Activated CD8-positive, alpha-beta memory T cell treated with anti-CD3 and anti-CD28 coated beads, Interleukin-2, amount 10 ng/mL, durations not matched to agents 7 days and 5 days (primary cell): ENCODE measurements at places on chromosomes 13 and 19. TPM values are rescaled to one million over a fixed set of nuclear protein-coding genes. Genes with fewer than 3 reads are reported as not detected.
A peak's percentile ranks its signal among the peaks of the same experiment; 100 is the strongest.

Gene SLC8A2
- total RNA-seq = 0.32 TPM

Gene TMEM145
- 0.15 TPM for total RNA-seq

Gene PRKCG
- total RNA-seq = not detected

Gene GNA15
- total RNA-seq = 23.7 TPM

Gene SCN1B
- 0.26 TPM for total RNA-seq

Gene SHC2
- total RNA-seq = not detected

Gene THSD1
- total RNA-seq = 0.26 TPM

Gene NLRP9
- total RNA-seq = not detected

- H3K27ac ChIP-seq = peak overlapping the region; percentile 4
- H3K36me3 ChIP-seq = no peaks in the 10 kb centered on the region
- H3K4me3 ChIP-seq = no peak overlapping the region
- H3K4me1 ChIP-seq = peaks cover 22% of the 10 kb centered on the region
- H3K27me3 ChIP-seq = peaks cover 3% of the 10 kb centered on the region
Measured at GRCh38 chr13:44768775-44769581, 192.8 kb upstream of the TSC22D1 start.

- peaks cover 44% of the 10 kb centered on the region for H3K36me3 ChIP-seq
- DNase-seq = peak; percentile 59
- H3K27me3 ChIP-seq = no peaks in the 10 kb centered on the region
- H3K4me3 ChIP-seq = peak overlapping the region; percentile 99
- peaks cover 40% of the 10 kb centered on the region for H3K4me1 ChIP-seq
- peak overlapping the region; percentile 100 for H3K27ac ChIP-seq
Measured at GRCh38 chr19:55257461-55258420, 1.1 kb downstream of the PPP6R1 start.

DNA sequence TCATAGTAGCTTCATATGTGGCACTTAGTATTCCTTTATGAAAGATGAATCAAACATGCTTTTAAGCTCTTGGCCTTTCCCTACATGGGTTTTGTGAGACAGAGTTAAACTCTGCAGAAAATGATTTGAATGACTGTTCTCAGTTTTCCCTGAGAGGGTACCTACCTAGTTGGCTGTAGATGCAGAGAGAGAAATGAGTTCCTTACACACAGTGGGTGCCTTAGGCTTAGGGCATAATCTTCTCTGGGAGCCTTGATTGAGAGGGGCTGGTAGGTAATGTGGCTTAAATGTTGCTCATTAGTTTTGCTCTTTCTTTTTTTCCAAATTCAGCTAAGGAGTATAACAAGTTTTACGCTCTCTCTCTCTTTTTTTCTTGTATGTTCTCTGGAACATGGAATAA is 3.0 kb downstream of the URI1 start:
- H3K36me3 ChIP-seq = peaks cover 30% of the 10 kb centered on the region
- peaks cover 4% of the 10 kb centered on the region for H3K27me3 ChIP-seq
- peak overlapping the region; percentile 81 for H3K27ac ChIP-seq
- H3K4me3 ChIP-seq = peak overlapping the region; percentile 99
- DNase-seq = no peak

DNA sequence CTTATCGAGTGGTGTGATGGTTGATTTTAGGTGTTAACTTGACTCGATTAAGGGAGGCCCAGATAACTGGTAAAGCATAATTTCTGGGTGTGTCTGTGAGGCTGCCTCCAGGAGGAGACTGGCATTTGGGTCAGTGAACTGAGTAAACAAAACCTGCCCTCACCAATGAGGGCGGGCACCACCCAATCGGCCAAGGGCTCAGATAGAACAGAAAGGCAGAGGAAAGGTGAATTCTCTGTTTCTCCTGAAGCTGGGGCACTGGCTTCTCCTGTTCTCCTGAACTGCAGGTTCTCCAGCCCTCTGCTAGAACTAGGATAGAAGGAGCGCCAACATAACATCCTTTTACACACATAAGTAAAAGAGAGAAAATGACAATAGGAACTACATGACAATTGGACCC is 35.1 kb downstream of the ESD start:
- no peak for DNase-seq
- H3K27me3 ChIP-seq = no peaks in the 10 kb centered on the region
- H3K36me3 ChIP-seq = peaks cover 2% of the 10 kb centered on the region
- no peak overlapping the region for H3K27ac ChIP-seq
- no peak overlapping the region for H3K4me3 ChIP-seq

DNA sequence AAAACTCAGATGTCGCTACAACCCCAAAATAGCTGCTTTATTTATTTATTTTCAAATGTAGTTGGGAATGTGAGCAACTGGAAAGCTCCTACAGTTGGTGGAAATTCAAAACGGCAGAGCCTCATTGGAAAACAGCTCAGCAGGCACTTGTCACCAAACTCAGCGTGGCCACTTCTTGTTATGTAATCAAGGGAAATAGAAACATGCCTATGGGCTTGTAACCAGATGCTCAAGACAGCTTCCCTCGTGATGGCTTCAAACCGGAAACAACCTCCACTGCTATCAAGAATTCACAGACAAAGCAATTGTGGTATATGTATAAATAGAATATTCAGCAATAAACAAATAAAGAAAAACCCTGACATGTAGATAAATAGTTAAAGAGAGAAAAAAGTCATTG is 627.8 kb upstream of the SLC10A2 start:
- H3K27me3 ChIP-seq = no peaks in the 10 kb centered on the region
- no peak overlapping the region for H3K27ac ChIP-seq
- H3K4me1 ChIP-seq = no peaks in the 10 kb centered on the region

GRCh38 chr13:95553581-95554385 is 1.3 kb downstream of the CLDN10 start:
- no peak overlapping the region for H3K27ac ChIP-seq
- DNase-seq = no peak
- H3K4me3 ChIP-seq = no peak overlapping the region
- no peaks in the 10 kb centered on the region for H3K36me3 ChIP-seq
- H3K4me1 ChIP-seq = peaks cover 11% of the 10 kb centered on the region
- H3K27me3 ChIP-seq = peaks cover 73% of the 10 kb centered on the region

DNA sequence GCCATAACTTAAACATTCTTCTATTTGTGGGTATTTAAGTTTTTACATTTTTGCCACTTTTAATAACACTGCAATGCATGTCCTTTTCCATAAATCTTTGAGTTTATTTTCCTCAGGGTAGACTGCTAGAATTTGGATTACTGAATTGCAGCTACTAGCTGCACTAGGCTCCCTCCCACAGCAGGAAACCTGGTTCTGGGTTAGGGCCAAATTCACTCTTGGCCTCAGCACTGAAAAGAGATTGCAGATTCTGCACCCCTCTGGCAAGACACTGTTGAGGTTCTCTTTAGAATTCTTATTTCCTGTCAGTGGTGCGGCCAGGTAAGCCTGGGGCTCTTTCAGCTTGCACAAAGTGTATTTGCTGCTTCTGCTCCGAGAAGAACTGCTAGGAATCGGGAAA is 155.7 kb downstream of the ENOX1 start:
- no peak overlapping the region for H3K4me3 ChIP-seq
- no peaks in the 10 kb centered on the region for H3K36me3 ChIP-seq
- H3K27me3 ChIP-seq = peaks cover 29% of the 10 kb centered on the region
- no peak overlapping the region for H3K27ac ChIP-seq

DNA sequence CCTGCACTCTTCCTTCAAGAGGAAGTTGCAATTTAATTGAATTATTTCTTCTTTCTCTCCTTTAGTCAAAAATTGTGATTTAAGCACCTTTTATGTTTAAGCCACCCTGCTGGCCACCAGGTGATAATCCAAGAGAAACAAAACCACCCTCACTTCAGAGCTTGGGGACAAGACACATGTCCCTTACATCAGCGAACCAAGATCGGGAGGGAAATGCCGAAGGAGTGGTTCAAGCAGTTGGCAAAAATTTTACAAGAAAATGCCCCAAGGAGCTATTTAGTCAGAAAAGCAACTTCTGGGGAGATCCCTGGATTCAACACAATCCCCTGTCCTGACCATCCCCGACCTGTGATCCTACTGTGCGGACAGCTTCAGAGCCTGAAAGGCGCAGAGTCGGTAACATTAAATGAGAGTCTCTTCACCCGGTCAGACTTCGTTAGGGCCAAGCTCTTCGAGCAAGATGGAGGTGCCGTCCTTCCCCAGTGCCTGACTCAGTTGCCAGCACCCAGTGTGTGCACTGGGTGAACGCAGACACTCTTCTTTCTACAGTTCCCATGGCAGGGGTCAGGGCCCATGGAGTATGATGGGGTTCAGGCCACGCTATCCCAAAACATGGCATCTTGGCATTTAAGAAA is 78.6 kb upstream of the TM9SF2 start:
- H3K4me3 ChIP-seq = no peak overlapping the region
- no peak overlapping the region for H3K27ac ChIP-seq
- DNase-seq = peak; percentile 23
- H3K27me3 ChIP-seq = peaks cover under 1% of the 10 kb centered on the region
- peaks cover 1% of the 10 kb centered on the region for H3K36me3 ChIP-seq

DNA sequence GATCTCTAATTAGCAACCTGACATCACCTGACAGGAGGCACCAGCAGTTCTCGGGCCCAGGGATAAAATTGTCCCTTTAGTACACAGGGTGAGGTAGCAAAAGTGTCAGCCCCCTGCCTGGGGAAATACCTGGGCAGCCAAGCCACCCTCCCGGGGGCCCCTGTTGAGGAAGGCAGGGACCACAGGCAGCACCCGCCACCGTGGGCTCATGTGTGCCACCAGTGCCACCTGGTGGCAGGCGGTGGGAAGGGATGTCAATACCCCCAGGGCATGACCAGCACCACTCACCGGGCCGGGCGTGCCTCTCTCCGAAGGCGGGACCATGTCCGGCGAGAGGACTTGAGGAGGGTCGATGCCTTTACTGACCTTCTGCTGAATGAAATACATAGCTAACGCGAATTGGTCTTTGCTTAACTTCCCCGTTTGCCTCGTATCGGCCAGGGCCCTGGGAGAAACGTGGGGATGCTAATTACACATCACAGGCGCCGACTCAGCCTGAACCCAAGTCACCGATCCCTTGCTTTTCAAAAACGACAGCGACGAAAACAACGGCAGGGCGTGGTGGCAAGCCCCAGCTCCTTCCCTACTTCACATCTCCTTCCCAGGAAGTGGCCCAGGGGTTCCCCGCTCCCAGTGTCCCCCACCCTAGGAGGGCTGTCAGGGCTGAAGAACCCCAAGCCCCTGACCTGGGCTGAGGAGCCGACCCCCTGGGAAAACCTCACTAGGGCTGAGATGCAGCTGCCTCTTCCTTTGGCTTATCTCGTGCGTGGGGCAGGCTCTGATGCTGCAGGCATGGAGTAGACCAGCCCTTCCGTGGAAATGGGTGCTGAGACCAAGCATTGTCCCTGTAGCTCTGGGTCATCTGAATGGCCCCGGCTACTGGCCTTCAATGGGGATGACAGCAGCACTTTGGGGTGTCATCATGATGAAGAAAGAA is 53.8 kb downstream of the EPS15L1 start:
- peaks cover 11% of the 10 kb centered on the region for H3K36me3 ChIP-seq
- DNase-seq = peak; percentile 74
- peaks cover 11% of the 10 kb centered on the region for H3K4me1 ChIP-seq
- no peak overlapping the region for H3K27ac ChIP-seq
- no peak overlapping the region for H3K4me3 ChIP-seq

DNA sequence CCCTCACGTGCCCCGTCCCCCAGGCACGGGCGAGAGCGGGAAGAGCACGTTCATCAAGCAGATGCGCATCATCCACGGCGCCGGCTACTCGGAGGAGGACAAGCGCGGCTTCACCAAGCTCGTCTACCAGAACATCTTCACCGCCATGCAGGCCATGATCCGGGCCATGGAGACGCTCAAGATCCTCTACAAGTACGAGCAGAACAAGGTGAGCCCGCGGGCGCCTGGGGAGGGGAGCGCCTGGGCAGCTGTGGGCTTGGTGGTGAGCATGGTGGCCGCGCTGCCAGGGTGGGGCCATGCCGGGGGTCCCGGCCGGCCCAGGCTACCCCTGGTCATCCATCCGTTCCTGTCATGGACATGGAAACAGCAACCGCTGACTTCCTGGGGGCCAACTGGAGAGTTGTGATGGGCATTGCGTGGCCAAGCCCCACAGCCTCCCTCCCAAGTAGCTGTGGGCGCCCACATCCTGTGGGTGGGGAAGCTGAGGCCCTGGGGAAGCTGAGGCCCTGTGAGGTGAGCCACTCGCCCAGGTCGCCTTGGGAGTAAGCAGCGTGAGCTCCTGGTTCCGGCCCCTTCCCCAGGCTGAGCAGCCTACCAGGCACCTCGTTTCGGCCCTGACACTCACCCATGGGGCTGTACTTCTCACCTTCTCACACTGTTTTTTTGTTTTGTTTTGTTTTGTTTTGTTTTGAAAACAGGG is 16.1 kb downstream of the GNA11 start:
- peaks cover 5% of the 10 kb centered on the region for H3K4me1 ChIP-seq
- no peaks in the 10 kb centered on the region for H3K27me3 ChIP-seq
- DNase-seq = no peak

GRCh38 chr19:3066482-3067049 is 4.3 kb upstream of the TLE5 start:
- H3K27ac ChIP-seq = no peak overlapping the region
- DNase-seq = no peak
- H3K27me3 ChIP-seq = no peaks in the 10 kb centered on the region
- H3K4me1 ChIP-seq = peaks cover 15% of the 10 kb centered on the region
- no peak overlapping the region for H3K4me3 ChIP-seq
